Fibroblast of skin of back (primary cell): ENCODE measurements at places on chromosomes 16 and 17.

GRCh38 chr16:57609541-57610401 lies 18.7 kb upstream of the ADGRG1 start:
- DNase-seq, result no peak

DNA sequence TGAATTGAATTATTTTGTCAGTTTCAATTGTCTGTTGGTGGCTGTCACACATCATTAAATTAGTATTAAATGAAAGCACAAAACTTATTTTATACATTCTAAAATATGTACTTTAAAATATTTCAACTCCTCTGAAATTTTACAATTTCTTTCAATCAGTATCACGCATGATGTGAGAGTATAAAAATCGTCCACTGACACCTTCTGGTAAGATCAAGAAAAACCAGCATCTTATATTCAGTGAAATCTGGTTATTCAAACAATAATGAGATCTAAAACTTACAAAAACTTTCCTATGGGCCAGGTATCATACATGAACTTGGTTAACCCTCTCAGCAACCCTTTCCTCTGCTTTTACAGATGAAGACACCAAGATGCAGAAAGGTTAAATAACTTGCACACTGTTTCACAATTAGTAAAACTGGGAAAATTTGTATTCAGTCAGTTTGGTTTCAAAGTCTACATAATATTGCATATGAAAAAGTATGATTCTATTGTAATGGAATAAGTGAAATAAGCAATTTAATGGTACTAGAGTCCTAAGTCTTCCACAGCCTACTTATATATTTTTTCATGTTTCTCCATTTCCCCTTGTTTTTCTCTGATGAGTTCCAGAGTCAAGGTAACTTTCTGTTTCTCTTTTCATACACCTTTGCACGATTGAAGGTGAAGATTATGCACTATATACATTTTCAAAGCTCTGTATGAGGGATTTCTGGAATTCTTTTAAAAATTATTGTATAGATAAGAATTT lies 58.7 kb downstream of the EFCAB5 start:
- DNase-seq, result no peak

GRCh38 chr16:74743668-74744299 lies 30.8 kb downstream of the FA2H start:
- DNase-seq, result peak; percentile 39

DNA sequence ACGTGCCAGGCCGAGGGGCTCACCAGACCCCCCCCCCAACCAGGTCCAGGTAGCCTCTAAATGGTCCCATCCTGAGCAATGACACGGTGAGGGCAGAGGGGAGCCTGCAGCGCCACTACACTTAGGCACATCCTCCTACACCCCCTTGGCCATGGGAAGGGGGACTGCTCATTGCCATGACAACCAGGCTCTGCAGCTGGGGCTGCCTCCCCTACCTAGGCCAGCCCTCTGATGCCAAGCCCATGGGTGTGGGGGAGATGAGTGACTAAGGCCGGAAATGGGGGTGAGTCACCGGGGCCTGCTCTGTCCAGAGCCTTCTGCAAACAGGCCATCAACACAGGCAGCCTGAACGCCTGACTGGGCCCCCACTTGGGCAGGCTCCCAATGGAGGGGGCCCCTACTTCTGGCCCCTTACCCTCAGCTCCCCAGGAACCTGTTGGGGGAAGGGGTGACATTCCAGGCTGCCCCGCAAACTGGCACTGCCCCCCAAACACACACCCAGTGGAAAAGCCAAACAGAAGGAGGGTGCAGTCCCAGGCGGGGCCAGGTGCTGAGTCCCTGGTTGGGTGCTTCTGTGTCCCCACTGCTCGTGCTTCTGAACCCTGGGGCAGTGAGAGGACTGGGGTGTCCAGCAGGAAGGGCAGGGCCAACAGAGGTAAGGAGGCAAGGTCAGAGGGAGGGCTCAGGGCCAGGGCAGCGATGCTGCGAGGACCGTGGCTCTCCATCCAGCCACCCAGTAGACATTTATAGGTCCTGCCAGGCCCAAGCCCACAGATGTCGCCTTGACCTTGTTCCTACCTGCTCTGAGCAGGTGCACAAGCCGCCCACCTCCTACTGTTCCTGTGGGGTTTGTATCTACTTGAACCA lies 8.2 kb downstream of the PLCD3 start:
- peak; percentile 91 for DNase-seq

DNA sequence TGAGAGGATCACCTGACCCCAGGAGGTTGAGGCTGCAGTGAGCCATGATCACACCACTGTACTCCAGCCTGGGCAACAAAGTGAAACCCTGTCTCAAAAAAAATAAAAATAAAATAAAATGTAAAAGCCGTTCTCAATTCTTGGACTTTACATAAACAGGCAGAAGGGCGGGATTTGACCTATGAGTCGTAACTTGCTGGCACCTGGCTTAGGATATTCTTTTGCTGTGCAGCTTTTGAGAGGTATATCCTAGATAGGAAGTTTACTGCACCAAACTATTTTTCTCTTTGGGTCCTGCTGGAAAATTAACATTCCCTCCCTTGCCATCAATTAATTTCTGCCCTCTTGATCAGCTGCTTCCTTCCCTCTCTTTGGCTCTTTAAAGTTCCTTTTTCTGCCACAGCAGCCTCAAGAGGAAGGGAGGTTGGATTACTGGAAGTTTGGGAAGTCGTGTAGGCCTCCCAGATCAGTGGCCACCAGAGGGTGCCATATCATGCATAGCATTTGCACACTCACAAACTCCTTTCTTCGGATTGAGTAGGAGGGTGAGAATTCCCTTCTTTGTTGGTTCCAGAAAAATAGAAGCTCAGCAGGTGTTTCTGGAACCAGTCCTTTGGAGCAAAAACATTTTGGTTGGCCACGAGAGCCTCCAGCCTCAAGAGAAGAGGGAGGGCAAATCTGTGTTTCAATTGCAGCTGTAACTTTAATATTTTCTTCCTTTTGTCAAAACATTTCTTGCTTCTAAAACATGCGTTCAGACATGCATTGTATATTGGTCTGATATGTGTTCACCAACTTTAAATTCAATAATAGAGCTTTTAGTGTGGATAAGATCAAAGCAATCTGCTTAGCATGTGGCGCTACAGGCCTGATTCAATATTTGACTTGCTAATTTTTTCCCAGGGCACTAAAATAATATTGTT lies 147.3 kb downstream of the CCDC182 start:
- peak; percentile 61 for DNase-seq
